Stimulated activated CD4-positive, alpha-beta T cell treated with anti-CD3 and anti-CD28 coated beads, Interleukin-1b, Interleukin-23, amount 100 ng/mL, for 24 hours (primary cell): ENCODE measurements at places on chromosomes 5 and 9.

GRCh38 chr9:77663754-77664153 is 15.6 kb upstream of the GNA14 start:
- DNase-seq = no peak

DNA sequence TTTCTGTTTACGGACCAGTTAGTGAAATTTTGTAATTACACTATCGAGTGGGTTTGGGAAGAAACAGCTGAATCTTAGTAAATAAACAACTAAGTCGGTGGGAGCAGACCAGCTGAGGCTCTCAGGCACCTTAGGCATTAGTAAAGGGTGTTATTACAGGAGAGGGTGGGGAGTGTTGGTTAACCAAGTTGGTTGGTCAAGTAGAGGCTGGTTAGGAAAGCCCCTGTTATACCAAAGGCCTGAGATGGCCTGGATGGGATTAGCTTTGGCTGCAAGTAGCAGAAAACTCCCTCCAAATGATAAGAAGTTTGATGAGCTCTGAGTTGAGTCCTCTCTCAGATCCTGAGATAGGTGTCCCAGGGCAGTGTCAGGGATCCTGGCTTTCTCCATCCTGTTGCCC is 81.3 kb downstream of the PPARGC1B start:
- no peak for DNase-seq

DNA sequence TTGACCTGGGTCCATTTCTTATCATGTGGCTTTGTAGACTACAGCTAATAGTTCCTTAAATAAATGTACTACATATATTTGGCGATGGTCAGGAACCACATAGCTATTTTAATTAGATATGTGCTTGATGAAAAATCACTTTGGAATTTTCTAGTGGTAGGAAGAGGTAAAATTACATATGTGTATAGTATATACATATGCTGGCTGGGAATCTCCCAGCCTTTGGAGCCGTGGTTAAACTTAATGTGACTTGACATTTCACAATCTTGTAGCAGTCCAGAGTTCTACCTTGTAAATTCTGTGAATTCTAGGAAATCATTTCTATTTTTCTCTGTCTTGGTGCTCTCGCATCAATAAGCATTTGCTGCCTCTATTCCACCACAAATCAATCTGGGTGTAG is 565.0 kb downstream of the DMRTA1 start:
- no peak for DNase-seq

- no peak for DNase-seq
Observed at GRCh38 chr5:79847561-79847960, 143.5 kb downstream of the MTX3 start.

- no peak for DNase-seq
Observed at GRCh38 chr9:131275332-131276093, 797 bp downstream of the FAM78A start.

- no peak for DNase-seq
Observed at GRCh38 chr9:107249131-107249533, 33.9 kb upstream of the RAD23B start.

GRCh38 chr5:175683921-175684320 is 26.1 kb downstream of the HRH2 start:
- DNase-seq = no peak

- no peak for DNase-seq
Observed at GRCh38 chr5:151130922-151131891, 26.4 kb downstream of the ANXA6 start.

- DNase-seq = no peak
Observed at GRCh38 chr5:168848569-168848968, 269.4 kb upstream of the PANK3 start.

GRCh38 chr9:36023260-36024048 is 13.3 kb upstream of the RECK start:
- peak; percentile 45 for DNase-seq

- DNase-seq = no peak
Observed at GRCh38 chr9:38281917-38282316, 110.6 kb upstream of the ALDH1B1 start.
